Omental fat pad (tissue), 4 donors: ENCODE measurements at places on chromosomes 5 and 9.

GRCh38 chr5:124134941-124135340, 611.5 kb downstream of the ZNF608 start:
- no peak for DNase-seq

- no peak for DNase-seq
Measured at GRCh38 chr9:13529321-13530104, 250.0 kb upstream of the MPDZ start.

DNA sequence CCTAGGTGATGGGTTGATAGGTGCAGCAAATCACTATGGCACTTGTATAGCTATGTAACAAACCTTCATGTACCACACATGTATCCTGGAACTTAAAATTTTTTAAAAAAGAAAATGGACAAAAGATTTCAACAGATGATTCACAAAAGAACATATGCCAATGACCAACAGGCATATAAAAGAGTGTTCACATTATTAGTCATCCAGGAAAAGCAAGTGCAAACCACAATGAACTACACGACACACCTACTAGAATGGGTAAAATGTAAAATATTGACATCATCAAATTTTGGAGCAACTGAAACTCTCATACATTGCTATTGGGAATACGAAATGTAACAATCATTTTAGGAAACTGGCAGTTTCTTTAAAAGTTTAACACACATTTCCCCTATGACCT, 109.9 kb downstream of the YIPF5 start:
- no peak for DNase-seq

GRCh38 chr5:40717281-40717680, 37.6 kb downstream of the PTGER4 start:
- DNase-seq: no peak
